Urinary bladder (tissue), 4 donors: ENCODE measurements at places on chromosomes 2 and 18. TPM values are rescaled to one million over a fixed set of nuclear protein-coding genes. Genes with fewer than 3 reads are reported as not detected.

DNA sequence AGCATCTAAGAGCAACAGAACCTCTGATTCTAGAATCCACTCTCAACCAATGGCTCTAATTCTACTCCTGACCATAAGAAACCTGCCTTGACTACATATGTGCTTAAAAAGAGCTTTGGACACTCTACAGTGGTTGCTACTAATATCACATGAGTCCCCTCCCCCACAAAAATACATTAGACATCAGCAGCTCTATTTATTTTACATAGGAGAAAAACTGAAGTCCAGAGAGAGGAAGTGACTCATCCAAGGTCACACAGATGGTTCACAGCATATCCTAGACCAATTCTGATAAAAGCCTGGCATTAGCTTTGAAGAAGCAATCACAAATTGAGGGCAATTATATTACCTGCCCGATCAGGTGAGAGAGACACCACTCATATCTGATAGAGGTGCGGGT is 49.8 kb downstream of the ALK start:
- DNase-seq = no peak

- DNase-seq = no peak
These were observed 34.8 kb downstream of the RIT2 start for GRCh38 chr18:43080671-43081070.

DNA sequence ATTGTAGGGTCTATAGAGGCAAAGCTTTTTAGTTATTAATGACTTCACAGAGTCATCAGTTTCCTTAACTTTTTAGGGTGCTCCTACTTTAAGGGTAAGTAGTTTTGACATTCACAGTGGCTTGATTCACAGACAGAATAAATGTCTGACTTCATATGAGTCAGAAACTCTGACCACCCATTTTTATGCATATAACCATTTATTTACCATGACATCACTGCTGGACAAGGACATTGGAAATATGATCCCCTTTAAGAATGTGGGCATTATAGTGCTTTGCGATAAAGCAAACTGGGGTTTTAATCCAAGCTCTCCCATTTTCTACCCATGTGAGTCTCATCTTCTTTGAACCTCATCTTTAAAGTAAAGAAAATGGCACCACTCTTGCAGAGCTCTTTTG is 162.0 kb upstream of the MC4R start:
- no peak for DNase-seq

- DNase-seq = no peak
These were observed 354.8 kb upstream of the MEIS1 start for GRCh38 chr2:66080127-66080526.

DNA sequence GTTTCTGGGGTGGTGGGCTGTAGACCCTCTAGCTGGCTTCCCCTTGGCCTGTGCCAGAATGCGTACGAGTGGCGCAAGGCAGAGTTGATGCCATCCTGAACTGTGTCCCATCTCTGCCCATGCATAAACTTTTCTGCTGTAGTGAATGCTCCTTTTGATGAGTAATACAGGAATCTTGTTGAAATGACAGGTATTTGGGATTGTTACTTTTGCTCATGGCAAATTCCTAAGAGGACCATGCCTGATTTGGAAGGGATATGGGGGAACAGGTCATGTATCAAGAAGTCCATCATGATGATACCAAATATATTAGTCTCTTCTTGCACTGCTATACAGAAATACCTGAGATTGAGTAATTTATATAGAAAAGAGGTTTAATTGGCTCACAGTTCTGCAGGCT is 648.0 kb downstream of the SLC4A3 start:
- DNase-seq = no peak

- DNase-seq = peak; percentile 35
These were observed 43.7 kb downstream of the HDLBP start for GRCh38 chr2:241271706-241272302.

DNA sequence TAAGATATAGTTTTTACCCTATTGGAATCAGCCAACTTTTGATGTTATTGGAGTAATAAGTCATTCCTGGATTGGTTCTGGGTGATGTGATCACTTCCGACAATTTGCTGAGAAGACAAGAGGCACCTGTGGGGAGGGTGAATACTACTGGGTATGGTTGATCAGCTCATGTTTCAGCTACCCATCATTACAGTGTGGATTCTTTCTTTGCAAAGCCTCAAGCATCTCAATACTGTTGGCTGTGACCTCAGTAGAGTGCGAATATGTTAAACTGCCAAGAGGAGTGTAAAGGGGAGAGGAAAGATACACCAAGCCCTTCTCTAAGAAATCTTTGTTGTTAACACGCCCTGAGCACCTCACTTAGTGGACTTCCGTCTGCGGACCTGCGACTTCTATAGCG is 317.7 kb downstream of the TDRD15 start:
- DNase-seq = no peak

DNA sequence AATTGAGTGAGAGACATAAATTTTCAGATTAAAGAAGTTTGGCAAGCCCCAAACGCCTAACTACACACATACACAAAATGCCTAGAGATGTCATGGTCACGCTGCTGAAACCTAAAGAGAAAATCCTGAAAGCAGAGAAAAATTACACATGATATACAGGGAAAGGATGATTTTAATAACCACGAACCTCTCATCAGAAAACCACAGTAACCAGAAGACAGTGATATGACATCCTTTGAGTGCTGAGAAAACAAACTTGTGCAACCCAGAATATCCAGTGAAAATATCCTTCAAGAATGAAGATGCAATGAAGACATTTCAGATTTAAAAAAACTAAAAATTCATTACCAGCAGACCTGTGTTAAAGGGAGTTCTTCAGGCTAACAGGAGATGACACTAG is 122.4 kb upstream of the LMAN1 start:
- DNase-seq = no peak

DNA sequence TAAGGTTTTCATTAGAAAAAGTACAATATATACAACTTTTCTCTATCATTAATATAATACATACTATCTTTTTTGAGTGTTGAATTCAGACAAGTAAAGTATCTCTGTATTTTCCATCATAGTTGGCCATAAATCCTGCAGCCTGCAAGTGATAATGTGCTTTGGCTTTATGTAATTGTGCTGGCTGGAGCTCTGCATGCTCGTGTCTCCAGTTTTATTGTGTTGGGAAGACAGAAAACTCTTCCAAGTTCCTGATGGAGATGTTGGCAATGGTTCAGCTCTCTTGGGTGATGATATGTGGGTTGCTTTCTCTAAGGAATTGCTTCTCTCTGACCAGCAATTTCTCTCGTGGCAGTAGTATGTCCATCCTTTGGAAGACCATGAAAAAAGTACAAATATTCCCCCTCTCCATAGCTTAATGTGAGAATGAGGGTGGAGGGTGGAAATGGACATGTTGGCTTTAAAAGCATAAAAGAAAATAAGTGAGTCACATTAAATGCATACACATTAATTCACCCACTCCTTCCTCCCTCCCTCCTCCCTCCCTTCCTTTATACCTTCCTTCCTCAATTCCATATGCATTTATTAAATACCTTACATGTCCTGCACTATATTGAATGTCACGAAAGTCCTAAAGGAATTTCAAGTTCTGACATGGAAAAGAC is 344.2 kb downstream of the MTX2 start:
- peak; percentile 83 for DNase-seq

- no peak for DNase-seq
These were observed 14.3 kb downstream of the GATA6 start for GRCh38 chr18:22183698-22184170.

GRCh38 chr2:205568620-205569019 is 113.7 kb upstream of the NRP2 start:
- DNase-seq = no peak

MFSD2B gene
- 0.85 TPM for total RNA-seq

RAB31 gene
- 37.1 TPM for total RNA-seq

MC5R gene
- total RNA-seq = not detected

SLC11A1 gene
- 1.7 TPM for total RNA-seq
